ENCODE measurements at places on chromosomes 4 and X.

- DNase-seq, result no peak
Observed at GRCh38 chrX:104270916-104271512, 16.3 kb upstream of the ESX1 start.

GRCh38 chrX:20472148-20472547 is 205.4 kb upstream of the RPS6KA3 start:
- no peak for DNase-seq

- no peak for DNase-seq
Observed at GRCh38 chr4:26330946-26331345, 10.1 kb downstream of the RBPJ start.

DNA sequence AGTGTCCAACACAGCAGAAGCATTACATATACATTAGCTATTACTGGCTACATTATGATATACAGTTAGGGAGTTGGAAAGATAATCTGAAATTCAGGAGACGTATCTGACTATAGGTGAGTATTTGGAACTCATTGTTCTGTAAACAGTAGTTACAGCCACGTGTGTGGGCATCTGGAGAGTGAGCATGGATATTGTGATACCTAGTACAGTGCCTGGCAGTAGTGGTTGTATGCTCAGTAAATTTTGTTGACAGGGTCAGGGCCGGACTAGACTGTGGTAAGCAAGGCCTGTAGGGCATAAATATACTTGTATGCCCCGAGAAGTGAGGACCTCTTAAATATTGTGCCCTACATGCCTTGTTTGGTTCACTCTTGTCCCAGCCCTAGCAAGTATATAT is 2.9 kb downstream of the F9 start:
- no peak for DNase-seq

GRCh38 chrX:47181301-47181700 is 12.3 kb upstream of the UBA1 start:
- no peak for DNase-seq

GRCh38 chr4:36065274-36065871 is 178.9 kb downstream of the ARAP2 start:
- no peak for DNase-seq

DNA sequence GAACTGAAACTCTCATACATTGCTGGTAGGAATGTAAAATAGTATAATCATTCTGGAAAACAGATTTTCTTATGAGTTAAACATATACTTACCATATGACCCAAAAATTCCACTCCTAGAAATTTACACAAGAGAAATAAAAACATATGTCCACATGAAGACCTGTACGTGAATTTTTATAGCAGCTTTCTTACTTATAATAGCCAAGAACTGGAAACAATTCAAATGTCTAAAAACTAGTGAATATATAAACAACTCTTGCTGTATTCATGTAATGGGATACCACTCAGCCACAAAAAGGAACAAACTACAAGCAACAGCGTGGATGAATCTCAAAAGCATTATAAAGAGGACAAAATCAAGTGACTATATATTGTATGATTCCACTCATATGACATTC is 27.5 kb downstream of the TMEM156 start:
- no peak for DNase-seq

GRCh38 chrX:150118476-150118875 is 180.2 kb upstream of the EOLA2 start:
- no peak for DNase-seq

GRCh38 chr4:44984083-44984482 is 257.7 kb upstream of the GNPDA2 start:
- no peak for DNase-seq

GRCh38 chr4:108473163-108473720 is 147.1 kb upstream of the RPL34 start:
- no peak for DNase-seq

- no peak for DNase-seq
Observed at GRCh38 chrX:2595258-2595657, 94.5 kb upstream of the DHRSX start.

DNA sequence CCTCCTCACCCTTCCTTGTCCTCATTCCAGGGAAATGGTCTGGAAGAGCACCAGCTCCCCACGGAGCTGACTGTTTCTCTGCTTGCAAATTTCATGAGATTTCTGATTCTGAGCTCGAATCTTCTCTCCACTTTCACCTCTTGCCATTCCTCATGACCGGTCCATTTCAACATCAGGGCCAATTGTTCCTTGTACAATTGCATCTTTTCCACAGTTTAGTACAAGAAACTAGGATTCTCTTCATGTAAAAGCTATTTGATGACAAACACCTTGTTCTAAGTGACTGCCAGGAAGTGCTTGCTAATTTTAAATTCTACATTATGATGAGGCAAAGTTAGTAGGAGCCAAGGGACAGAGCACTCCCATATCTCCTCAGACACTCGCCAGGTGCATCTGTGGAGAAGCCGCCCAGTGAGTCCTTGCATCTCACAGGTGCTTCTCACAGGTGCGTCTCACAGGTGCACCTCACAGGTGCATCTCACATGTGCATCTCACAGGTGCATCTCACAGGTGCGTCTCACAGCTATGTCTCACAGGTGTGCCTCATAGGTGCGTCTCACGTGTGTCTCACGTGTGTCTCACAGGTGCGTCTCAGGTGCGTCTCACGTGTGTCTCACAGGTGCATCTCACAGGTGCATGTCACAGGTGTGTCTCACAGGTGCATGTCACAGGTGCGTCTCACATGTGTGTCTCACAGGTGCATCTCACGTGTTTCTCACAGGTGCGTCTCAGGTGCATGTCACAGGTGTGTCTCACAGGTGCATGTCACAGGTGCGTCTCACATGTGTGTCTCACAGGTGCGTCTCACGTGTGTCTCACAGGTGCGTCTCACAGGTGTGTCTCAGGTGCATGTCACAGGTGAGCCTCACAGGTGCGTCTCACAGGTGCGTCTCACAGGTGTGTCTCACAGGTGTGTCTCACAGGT is 3.0 kb upstream of the PDE6B start:
- DNase-seq, result no peak

DNA sequence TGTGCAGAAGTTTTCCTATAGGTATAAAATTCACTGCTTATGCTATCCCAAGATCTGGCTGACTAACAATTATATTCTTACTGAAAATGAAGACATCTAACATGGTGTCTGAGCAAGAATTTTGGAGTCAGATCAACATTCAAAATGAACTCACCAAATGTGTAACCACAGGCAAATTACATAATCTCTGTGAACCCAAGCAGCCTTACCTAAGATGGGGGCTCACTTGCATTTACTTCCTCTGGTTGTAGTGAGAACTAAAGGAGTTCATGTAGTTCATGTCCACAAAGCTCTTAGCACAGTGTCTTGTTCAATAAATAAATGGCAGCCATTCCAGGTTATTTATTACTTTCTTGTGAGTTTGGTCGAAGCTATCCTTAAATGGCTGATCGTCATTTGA is 163.9 kb upstream of the LCORL start:
- DNase-seq, result no peak

DNA sequence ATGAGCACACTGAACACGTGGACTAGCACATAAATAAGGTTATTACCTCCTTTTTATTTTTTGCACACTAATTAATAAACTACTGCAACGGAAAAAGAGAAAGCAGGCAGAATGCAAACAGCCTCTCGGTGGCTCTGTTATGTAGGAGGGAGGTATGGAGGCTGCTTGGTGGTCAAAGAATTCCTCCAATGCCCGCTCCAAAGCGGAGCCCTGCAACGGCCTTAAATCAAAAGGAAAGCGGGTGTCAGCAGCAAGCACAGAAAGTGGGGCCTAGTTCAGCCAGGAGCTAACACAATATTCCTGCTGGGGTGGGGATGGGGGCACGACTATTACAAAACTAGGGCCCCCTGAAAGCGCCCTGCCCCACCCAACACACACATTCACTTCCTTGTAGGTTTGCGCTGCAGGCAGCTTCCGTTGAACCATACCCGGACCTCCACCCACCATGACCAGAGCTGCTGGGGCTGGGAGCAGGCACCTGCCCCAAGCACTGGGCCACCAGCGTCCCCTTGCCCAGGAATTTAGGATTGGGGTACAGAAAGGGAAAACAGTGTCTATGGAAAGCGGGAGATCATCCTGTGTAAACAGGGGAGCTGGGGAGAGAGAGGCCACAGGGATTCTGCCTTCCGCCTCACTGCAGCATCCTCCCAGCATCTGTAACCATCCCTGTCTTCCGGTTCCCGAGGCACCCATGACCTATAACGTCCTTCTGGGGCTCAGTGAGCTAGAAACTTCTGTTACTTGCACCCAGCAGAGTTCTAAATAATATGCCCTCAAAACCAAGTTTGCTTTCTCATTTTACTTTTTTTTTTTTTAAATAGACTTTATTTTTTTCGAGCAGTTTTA is 57.1 kb upstream of the DDX3X start:
- no peak for DNase-seq

GRCh38 chrX:39492497-39493162 is 605.1 kb downstream of the BCOR start:
- no peak for DNase-seq

GRCh38 chrX:41785685-41786084 is 61.7 kb downstream of the GPR82 start:
- no peak for DNase-seq

GRCh38 chrX:24493740-24494581 is 28.9 kb downstream of the PDK3 start:
- DNase-seq, result no peak

DNA sequence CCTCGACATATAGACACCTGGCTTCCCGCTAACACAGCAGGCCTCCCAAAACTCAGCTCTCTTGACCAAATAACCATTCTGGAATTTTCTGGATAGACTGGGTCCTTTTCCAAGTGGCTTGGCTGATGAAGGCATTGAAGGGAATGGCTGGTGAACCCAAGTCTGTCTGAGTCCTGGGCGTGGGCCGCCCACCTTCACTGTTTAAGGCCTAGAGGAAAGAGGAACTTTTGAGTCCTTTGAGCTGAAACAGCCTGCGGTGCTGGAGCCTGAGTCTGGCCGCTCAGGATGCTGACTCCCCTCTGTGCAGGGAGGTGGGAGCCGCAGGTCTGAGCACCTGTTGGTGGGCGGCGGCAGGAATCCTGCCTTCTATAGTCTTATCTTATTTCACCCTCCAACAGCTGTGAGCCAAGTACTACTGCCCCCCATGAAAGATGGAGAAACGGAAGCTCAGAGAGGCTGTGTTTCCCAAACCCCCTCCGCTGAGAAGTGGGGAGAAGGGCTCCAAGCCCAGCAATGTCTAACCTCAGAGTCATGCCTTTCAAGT is 23.4 kb downstream of the ACOX3 start:
- DNase-seq, result no peak

DNA sequence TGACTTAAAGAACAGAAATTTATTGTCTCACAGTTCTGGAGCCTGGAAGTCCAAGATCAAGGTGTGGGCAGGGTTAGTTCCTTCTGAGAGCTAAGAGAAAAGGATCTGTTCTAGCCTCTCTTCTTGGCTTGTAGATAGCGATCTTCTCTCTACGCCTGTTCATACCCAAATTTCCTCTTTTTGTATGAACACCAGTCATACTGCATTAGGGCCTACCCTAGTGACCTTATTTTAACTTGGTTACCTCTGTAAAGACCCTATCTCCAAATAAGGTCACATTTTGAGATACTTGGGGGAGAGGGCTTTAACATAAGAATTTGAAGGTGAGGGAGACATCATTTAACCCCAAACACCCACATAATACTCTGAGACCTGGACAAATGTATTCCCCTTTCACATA is 55.6 kb upstream of the SPP1 start:
- DNase-seq, result no peak

DNA sequence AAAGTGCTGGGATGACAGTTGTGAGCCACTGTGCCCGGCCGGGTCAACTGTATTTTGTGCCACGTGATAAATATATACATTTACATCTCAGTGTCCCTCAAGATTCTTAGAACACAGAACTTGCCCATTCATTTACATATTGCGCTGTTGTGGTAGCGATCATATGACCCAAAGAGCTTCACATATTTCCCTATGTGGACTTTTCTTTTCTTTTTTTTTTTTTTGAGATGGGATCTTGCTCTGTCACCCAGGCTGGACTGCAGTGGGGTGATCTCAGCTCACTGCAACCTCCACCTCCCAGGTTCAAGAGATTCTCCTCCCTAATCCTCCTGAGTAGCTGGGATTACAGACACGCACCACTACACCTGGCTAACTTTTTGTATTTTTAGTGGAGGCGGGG is 180.7 kb downstream of the DHRSX start:
- no peak for DNase-seq

DNA sequence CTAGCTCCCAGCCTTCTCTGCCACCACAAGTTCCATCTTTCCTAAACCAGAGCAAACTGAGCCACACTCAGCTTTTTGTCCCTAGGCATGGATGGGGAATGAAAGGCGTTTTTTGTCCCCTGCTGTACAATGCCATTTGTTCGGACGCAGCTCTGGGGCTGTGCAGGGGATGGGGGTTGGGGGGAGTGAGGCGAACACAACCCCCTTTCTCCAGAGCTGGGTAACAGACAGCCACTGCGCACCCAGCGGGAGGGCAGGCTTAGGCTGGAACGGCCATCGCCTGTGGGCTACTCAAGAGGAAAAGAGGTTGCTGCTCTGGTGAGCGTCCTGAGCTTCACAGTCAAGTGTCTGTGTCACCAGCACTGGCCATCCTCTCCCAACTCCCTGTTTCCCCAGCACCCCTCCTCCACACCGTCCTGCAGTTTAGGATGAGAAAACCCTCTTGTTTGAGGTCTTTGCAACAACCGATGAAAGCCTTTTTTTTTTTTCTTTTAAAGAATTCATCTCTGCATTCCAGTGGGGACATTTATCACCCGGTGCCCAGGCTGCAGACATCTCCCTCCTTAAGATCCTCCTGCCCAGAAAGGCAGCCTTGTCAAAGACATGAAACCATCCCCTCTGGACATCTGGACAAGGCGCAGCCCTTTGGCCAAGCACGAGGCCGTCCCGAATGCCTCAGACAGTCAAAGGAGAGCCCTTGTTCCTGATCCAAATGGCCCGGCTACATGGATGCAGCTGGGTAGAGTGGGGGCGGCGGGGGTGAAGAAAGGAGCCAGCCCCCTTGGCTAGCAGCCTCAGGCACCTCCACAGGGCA is 419.6 kb downstream of the BCOR start:
- DNase-seq, result no peak

DNA sequence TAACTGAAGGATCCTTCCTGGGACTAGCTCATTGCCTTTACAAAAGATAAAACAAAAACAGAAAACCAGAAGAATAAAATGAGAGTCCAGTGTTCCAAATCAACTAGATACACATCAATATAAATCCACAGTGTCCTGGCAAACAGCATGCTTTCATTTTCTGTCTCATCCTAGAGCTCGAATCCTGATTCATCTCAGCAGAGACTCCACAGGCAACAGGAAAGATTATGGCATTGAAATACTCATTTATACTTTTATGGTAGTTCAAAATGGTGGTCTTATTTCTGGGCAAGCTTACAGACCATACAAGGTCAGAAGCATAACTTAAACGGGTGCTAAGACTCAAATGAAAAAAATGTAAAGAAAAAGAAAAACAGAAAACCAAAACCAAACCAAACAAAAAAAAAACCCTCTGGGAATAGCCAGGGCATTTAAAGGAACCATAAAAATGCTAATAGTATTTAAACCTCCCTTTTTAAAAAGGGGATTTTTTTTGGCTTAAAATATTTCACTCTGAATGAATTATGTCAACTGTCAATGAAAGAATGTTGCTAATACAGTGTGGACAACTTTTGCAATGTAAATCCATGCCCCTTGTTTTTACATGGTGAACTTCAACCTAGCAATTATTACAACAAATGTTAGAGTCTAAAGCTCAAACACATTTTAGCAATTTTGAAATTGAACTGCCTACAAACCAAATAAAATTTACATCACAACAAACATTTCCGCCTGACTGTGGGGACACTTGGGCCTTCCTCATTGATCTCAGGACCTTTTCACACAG is 57.9 kb downstream of the GPR101 start:
- no peak for DNase-seq

GRCh38 chrX:136767104-136767941 is 13.4 kb downstream of the ARHGEF6 start:
- DNase-seq, result no peak

GRCh38 chr4:130210864-130211263 is 1114.9 kb downstream of the C4orf33 start:
- no peak for DNase-seq

Measured in GM18507 (cell line).